ENCODE measurements at places on chromosomes 12 and 14. TPM values are rescaled to one million over a fixed set of nuclear protein-coding genes. Genes with fewer than 3 reads are reported as not detected.
A peak's percentile ranks its signal among the peaks of the same experiment; 100 is the strongest.

SPATS2 gene
- total RNA-seq, result 30.4 TPM

GPRC5A gene
- 19.8 TPM for total RNA-seq

DNA sequence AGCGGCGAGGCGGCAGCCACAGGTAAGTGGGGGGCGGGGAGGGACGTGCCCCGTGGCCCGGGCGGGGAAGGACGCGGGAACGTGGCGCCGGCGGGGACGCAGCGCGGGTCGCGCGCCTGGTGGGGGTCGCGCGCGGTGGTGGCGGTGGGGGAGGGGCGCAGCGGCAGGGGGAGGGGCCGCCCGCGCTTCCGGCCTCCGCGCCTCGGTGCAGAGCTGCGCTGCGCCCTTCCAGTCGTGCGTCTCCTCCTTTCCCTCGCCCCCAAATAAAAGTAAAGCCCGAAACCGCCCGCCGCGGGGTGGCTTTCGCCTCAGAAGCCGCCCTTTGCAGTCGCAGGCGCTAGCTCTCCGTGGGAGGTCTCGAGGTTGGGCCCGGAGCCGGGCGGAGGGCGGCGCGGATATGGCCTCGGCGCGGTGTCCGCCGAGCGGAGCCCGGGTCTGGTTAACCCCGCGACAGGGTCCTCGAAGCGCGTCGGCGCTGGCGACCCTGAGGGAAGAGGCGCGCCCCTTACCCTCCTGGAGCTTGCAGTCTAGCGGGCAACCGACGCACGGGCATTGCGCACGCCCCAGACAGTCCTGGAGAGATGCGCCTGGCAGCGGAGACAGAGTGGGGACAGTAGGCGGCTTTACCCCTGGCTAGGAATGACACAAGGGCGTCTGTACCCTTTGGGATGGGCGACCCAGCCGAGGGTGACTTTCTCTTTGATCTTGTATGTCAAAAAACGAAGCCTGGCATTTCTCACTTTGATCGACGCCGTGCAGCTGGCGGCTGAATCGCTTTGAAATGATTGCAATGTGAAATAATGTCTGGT, 589 bp downstream of the ATF1 start:
- peak; percentile 55 for DNase-seq

DNA sequence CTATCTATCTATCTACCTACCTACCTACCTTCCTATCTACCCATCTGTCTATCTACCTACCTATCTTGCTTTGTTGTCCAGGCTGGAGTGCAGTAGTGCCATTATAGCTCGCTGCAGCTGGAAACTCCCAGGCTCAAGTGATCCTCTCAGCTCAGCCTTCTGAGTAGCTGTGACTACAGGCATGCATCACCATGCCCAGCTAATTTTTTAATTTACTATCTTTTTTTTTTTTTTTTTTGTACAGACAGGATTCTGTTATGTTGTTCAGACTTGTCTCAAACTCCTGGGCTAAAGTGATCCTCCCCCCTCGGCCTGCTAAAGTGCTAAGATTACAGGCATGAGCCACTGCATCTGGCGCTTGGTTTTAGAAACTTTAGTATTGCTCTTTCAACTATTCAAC, 762.4 kb downstream of the SLC6A15 start:
- no peak for DNase-seq

- DNase-seq, result no peak
Measured at GRCh38 chr14:77498120-77498979, at the start of gene ISM2. Gene ISM2, minus strand, starts transcription at chr14:77498816. Its CDS starts 23 bp downstream, at chr14:77498793.

DPY19L2 gene
- 2.4 TPM for total RNA-seq

DNA sequence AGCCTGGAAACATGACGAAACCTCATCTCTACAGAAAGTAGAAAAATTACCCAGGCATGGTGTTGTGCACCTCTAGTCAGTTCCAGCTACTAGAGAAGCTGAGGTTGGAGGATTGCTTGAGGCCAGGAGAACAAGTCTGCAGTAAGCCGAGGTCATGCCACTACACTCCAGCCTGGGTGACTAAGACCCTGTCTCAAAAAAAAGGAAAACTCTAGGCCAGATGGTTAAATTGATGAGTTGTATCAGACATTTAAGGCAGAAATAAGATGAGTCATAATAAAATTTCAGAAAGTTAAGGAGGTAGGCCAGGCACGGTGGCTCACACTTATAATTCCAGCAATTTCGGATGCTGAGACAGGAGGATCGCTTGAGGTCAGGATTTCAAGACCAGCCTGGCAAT, 10.7 kb downstream of the EIF2S1 start:
- DNase-seq, result peak; percentile 78

- no peak for DNase-seq
Measured at GRCh38 chr12:1797011-1797901, 23.1 kb upstream of the LRTM2 start.

DNA sequence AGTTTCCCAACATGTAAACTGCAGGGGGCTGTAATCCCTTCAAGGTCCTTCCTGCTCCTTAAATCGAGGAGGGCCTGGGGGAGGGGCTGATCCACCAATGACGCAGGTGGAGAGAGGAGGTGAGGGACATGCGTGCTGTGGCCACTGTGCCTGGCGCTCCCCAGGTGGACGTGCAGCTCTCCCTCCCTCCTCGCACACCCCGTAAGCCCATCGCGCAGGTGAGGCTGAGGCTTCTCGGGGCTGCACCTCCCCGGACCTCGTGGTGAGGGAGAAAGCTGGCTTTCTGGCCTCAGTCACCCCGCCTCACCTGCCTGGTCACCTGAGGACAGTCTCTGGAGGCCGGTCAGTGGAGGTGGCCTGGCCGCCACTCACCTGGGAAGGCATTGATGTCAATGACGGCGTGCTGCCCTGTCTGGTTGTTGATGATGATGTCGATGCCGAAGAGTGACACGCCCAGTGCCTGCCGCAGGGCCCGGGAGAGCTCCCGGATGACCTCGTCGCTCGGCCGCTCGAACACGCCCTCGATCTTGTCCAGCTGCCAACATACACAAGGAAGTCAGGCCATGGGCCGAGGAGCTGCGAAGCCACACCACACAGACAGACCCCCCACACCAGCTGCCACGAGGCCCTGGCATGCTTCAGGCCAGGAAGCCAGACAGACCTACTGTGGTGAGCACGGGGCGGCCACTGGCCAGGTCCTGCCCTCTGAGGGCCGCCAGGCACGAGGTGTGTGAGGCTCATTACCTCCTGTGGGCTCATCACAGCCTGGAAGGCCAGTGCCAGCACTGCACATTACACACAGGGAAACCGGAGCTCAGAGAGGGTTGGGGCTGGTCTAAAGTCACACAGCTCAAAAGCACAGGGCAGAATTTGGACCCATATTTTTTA, 23.3 kb downstream of the CHGA start:
- DNase-seq, result peak; percentile 70

DNA sequence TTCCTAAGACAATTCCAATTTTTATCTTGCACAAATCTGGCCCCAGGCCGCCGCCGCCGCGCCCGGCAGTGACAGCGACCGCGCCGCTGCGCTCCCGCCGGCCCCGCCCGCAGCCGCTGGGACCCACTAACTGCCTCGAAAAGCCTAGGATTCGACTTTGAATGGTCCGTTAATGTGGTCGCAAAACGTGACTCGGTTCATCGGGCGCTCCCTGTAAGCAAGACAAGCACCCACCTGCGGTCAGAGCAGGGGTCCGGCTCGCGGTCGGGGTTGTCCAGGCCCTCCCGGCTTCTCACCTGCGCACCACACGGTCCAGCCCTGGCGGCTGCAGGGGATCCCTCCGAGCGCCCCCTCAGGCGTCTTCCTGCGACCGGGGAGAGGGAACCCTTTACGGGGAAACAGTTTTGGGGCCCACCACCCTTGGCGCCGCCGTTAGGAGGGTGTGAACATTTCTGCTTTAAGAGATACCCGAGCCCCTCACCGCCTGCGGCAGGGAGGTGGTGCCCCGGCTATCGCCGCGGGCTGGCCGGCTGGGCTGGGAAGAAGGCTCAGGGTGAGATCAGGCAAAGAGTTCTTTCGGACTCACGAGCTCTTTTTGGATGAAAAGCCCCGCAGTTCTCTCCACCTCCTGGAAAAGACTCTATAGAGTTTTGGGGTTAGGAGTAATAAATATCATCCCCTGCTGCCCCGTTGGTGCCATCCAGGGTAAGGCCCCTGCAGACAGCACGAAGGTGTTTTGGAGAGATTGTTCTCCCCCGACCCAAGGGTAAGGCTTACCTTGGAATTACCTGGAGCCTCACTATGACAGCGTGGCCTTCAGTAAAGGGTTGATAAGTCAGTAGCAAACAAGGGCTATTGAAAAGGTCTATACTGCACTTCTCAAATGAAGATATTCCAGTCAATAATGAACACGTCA, 13.6 kb upstream of the FOXJ2 start:
- DNase-seq, result peak; percentile 60

FOXA1 gene
- total RNA-seq, result 2.7 TPM

DNA sequence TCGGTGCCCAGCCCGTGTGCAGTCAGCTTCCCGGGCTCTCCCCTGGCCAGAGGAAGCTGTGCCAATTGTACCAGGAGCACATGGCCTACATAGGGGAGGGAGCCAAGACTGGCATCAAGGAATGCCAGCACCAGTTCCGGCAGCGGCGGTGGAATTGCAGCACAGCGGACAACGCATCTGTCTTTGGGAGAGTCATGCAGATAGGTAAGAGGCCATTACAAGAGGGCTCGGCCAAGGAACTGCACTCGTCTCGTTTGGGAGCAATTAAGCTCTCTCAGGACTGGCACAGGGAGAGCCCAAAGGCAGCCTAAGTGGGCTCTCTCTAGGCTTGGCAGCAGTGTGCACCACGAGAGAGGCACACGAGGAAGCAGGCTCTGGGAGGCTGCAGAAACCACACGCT, 3.7 kb downstream of the WNT5B start:
- no peak for DNase-seq

ARHGEF25 gene
- 5.7 TPM for total RNA-seq

DNA sequence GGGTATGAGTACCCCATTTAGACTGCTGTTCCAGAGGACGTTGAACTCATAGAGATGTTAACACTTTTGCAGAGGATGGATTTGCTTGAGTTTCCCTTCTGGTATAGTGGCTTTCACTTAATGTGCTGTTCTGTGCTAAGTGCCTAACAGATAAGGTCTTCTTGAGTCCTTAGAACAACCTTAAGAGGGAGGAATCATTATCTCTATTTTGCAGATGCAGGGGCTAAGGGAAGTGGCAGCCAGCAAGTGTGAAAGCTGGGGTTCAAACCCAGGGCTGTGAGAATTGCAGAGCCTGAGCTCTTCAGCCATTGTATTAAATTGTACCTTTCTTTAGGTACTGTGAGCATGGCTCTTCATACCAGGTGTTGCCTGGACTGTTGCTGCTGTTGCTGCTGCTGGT, 122.1 kb upstream of the NRXN3 start:
- no peak for DNase-seq
